ENCODE measurements at places on chromosomes 3 and 15.

GRCh38 chr15:20295238-20295811 is 246.3 kb downstream of the GOLGA6L6 start:
- DNase-seq, result no peak

- DNase-seq, result no peak
Measured at GRCh38 chr3:10379161-10379560, 58.2 kb upstream of the SEC13 start.

GRCh38 chr3:100868096-100868495 is 125.1 kb downstream of the ABI3BP start:
- DNase-seq, result no peak

DNA sequence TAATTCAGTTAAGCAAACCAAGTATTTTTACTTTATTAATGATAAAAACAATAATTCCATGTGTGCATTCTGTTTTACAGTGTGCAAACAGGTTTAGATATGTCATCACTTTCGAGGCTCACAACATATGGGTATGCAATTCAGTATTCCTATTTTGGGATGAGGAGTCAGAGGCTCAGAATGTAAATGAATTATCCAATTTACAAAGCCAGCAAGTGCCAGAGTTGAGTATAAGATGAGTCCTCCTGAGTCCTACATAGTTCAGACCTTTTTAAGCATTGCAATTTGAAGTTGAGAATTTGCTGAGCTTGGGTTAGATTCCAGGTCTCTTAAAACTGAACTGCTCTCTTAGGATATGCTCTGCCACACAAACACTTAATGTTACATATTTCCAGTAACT is 424.2 kb upstream of the ROBO2 start:
- DNase-seq, result no peak

- no peak for DNase-seq
Measured at GRCh38 chr3:105752791-105753415, 115.9 kb downstream of the CBLB start.

- no peak for DNase-seq
Measured at GRCh38 chr3:35751207-35751606, 111.9 kb downstream of the ARPP21 start.

- DNase-seq, result no peak
Measured at GRCh38 chr15:92021792-92022191, 168.3 kb downstream of the SLCO3A1 start.

DNA sequence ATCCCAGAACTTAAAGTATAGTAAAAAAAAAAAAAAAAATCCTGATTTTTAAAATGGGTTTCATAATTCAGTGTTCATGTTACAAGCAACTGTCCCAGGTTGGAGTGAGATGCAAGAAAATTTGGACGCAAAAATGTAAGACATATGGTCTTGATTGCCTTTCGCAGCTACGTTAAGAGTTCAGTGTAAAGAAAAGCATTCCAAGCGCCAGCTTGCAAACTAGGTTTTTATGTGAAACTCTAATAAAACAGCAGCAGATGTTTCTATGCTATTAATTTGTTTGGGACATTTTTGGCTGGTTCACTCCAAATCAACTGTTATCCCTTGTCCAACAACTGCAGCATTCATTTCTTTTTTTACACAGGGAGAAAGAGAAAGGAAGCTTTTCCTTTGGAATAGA is 957.8 kb downstream of the ROBO1 start:
- DNase-seq, result peak; percentile 90

DNA sequence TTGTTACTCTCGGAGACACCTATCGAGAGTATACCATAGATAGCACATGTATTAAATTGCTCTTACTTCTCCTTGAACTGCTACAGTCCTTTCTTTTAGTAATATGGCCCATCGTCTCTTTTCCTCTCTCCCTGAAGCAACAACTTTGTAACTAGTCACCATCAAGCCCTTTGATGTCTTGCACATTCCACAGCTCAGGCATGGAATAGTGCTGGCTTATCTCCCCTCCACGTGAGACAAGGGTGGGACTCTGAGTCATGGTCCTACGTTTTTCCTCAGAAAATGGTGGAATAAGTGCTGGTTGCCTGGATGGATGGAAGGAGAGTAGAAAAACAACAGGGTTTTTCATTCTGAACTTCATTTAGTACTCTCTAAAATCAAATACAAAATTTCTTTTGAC is 163.3 kb upstream of the MBNL1 start:
- DNase-seq, result no peak

DNA sequence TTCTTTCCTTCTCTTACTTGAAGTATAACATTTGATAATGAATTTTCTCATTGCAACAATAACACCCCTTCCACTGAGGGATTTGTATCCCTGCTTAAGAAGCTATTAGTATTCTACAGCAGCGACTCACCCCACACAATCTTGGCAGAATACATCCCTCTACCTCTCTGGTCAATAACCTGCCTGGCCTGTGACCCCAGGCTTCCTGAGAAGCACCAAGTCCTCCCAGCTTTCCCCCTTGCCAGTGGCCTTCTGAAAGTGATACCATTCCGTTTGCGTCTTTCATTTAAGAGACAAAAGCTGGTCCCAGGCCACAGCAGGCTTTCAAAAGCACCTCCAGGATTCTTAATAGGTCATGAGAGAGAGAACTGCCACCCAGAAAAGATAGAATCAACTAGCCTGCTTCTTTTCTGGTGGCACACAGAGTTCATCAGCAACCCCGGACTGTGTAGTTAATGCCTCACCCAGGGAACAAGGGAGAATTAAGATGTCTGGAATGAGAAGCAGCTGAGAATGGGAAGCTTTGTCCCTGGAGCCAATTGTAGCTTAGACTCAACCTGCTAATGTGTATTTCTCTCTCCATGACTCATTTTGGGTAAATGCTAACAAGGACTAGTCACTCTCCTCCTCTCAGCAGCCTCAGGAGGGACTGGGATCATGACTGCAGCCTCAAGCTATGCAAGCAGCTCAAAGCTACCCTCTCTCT is 101.0 kb upstream of the CPNE4 start:
- DNase-seq, result peak; percentile 90

GRCh38 chr3:24156466-24156865 is 211.4 kb downstream of the NR1D2 start:
- DNase-seq, result no peak

DNA sequence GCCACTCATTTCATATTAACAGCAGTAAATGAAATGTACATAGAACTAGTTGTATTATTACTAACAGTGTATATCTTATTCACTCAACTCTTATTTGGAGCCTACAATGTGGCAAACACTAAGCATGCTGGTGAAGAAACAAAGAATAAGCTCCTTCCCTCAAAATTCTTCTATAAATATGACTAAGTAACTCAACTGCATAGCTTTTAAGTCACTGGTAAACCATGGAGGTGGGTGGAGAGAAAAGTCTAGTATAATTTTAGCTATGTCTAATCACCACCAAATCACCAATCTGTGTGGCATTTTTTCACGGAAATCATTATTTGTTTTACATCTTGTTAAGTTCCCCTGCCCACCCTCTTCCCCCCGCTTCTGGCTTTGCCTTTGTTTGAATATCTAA is 17.5 kb downstream of the COPS2 start:
- no peak for DNase-seq

DNA sequence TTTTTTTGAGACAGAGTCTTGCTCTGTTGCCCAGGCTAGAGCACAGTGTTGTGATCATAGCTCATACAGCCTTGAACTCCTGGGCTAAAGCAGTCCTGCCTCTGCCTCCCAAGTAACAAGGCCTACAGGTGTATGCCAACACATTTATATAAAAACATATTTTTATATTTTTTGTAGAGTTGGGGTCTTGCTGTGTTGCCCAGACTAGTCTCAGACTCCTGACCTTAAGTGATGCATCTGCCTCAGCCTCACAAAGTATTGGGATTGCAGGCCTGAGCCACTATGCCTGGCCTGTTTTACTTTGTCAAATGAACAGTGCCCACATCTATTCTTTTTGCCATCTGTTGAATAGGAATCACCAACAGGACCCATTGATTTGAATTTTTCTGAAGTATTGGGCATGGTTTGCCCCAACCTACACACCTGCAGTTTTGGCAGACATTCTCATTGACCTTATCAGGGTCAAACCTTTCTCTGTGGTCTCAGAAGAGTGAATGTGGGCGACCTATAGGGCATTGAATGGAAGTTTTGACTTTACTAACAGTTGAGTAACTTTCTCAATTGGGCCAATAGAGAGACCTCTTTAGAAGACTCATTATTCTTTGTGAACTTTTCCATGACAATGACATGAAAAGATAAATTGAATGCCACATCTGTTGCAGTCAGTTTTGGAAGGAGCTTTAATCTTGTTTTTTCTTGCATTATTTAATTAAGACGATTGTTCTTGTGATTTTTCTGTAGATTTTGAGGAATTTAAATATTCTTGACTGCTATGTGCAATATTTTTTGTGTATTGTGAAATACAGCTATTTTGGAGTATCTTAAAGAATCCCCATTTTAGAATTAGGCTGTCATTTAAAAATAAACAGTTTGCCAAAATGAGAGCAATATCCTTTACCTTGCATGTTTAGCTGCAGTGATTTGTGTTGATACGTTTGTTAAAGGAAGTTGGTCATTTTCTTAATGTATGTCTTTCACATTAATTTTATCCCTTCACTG is 2.7 kb downstream of the IREB2 start:
- DNase-seq, result no peak

DNA sequence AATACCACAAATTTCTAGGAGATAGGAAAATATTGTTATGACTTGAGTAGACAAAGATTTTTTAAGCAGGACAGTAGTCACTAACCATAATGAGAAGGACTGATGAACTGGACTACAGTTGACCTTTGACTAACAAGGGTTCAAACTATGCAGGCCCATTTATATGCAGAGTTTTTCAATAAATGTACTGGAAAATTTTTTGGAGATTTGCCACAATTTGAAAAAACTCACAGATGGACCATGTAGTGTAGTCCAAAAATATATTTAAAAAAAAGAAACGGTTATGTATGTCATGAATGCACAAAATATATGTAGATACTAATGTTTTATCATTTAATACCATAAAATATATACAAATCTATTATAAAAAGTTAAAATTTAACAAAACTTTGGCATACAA is 151.8 kb downstream of the LRRN1 start:
- DNase-seq, result no peak

DNA sequence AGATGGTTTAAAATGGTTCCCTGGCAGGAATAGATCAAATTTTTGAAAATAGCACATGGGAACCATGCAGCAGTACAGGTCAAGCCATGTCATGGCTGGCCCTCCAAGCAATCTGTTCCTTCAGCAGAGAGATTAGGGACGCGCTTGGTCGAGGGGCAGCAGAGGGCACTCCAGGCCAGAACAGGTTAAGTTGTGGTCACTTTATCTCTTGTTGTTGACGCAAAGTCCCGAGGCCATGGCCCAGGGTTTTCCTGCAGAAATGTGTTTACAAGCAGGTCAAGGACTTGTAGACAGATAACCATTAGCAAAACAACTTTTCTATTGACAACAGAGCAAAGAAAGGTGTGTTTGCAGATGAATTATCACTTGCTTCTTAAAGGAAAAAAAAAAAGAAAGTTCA is 570.0 kb upstream of the NR2F2 start:
- DNase-seq, result peak; percentile 5

- DNase-seq, result no peak
Measured at GRCh38 chr15:68989541-68990230, 24.8 kb upstream of the NOX5 start.

DNA sequence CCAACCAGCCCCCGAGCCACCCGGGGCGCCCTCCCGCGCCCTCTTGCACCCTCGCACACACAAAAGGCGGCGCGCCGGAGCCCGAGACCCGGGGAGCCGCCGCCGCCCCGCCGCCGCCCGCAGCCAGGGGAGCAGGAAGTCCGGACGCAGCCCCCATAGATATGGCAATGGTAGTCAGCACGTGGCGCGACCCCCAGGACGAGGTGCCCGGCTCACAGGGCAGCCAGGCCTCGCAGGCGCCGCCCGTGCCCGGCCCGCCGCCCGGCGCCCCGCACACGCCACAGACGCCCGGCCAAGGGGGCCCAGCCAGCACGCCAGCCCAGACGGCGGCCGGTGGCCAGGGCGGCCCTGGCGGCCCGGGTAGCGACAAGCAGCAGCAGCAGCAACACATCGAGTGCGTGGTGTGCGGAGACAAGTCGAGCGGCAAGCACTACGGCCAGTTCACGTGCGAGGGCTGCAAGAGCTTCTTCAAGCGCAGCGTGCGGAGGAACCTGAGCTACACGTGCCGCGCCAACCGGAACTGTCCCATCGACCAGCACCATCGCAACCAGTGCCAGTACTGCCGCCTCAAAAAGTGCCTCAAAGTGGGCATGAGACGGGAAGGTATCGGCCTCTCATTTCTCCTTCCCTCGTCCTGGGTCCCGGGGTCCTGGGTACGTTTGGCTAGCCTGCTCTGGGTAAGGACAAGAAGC is 1.6 kb downstream of the NR2F2 start:
- DNase-seq, result no peak

DNA sequence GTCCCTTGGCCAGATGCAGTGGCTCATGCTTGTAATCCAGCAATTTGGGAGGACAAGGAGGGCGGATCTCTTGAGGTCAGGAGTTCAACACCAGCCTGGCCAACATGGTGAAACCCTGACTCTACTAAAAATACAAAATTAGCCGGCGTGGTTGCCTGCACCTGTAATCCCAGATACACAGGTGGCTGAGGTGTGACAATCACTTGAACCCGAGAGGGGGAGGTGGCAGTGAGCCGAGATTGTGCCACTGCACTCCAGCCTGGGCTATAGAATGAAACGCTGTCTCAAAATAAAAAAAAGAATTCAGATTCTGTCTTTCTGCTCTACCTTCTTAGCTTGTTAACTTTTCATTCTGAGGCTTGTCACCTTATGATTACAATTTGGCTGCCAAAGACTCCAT is 22.1 kb downstream of the MYO5A start:
- no peak for DNase-seq

- no peak for DNase-seq
Measured at GRCh38 chr3:58948018-58948417, 101.8 kb downstream of the CFAP20DC start.

DNA sequence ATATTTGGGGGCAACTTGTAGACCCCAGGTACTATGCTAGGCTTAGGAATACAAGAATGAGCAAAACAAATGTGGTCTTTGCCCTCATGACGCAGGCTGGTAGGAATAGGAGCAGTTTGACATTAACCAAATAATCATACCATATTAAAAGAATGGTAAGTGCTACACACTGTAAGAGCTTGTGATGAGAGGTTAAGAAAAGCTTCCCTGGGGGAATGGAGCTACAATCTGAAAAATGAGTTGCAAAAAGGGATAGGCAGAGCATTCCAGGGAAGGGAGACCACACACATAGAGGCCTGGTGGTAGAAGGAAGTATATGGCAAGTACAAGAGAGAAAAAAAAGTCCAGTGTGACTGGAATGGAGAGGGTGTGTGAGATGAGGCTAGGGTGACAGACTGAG is 37.3 kb downstream of the TMOD3 start:
- DNase-seq, result no peak

DNA sequence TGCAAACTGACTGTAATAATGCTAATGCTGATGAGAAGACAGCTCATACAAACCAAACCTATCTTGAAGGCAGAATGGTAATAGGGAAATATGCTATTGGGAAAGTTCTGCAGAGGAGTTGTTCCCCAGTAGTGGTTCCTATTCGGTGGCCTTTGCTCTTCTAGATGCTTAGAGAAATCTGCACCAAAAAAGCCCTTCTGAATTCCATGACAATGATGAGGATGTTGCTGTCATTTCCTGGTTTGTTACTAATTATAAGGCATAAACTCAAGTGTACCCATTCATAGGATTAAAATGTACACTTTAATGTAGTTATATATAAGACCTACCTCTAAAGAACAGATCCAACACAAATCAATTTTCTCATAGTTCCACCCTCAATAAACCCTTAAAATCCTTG is 30.1 kb downstream of the TOMM70 start:
- no peak for DNase-seq

- DNase-seq, result no peak
Measured at GRCh38 chr3:13425689-13426088, 5.6 kb upstream of the NUP210 start.

- no peak for DNase-seq
Measured at GRCh38 chr3:81249540-81250029, 511.9 kb downstream of the GBE1 start.
